KG1 (cell line): ENCODE measurements at places on chromosomes 4 and X.

- DNase-seq, result no peak
Measured at GRCh38 chr4:110134269-110134869, 64.0 kb downstream of the ELOVL6 start.

GRCh38 chr4:3497523-3498389 lies 34.5 kb downstream of the LRPAP1 start:
- DNase-seq, result no peak

- DNase-seq, result no peak
Measured at GRCh38 chr4:75158451-75158850, 225.5 kb downstream of the PARM1 start.

GRCh38 chr4:186940476-186940875 lies 216.8 kb upstream of the FAT1 start:
- DNase-seq, result no peak

DNA sequence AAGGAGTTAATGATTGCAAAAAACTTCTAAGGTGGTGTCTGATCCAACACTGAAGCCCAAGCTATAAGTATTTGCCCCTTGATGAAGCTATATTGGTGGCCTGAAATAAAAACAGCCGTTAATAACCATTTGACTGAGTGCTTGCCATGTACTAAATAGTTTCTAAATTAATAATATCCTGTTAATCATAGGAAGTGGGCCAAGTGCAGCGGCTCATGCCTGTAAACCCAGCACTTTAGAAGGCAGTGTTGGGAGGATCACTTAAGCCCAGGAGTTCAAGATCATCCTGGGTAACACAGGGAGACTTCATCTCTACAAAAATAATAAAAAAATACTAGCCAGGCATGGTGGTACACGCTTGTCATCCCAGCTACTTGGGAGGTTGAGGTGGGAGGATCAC lies 8.3 kb downstream of the NDP start:
- DNase-seq, result no peak

- no peak for DNase-seq
Measured at GRCh38 chr4:1051472-1051871, 40.0 kb downstream of the FGFRL1 start.

GRCh38 chr4:159489646-159490045 lies 386.8 kb downstream of the RAPGEF2 start:
- DNase-seq, result no peak

DNA sequence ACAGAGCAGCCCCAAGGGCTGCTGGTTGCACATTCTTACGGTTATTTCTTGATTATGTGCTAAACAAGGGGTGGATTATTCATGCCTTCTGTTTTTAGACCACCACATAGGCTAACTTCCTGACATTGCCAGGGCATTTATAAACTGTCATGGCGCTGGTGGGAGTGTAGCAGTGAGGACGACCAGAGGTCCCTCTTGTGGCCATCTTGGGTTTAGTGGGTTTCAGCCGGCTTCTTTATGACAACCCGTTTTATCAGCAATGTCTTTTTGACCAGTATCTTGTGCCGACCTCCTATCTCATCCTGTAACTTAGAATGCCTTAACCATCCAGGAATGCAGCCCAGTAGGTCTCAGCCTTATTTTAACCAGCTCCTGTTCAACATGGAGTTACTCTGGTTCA lies 212.4 kb upstream of the GRID2 start:
- DNase-seq, result no peak

DNA sequence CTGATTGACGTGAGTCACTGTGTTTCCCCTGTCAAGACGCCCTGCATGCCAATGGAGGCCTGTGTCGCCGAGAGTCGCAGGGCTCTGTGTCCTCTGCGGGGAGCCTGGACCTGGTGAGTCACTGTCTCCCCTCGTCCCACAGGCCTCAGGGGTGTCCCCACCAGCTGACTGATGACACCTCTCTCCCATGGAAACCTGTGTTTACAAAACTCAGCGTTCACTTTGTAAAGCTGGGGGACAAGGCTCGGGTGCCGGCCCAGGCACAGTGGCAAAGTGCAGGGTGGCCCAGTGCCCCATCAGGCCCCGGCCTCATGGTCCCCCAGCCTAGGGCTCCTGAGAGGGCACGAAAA lies 21.2 kb upstream of the HGFAC start:
- no peak for DNase-seq

DNA sequence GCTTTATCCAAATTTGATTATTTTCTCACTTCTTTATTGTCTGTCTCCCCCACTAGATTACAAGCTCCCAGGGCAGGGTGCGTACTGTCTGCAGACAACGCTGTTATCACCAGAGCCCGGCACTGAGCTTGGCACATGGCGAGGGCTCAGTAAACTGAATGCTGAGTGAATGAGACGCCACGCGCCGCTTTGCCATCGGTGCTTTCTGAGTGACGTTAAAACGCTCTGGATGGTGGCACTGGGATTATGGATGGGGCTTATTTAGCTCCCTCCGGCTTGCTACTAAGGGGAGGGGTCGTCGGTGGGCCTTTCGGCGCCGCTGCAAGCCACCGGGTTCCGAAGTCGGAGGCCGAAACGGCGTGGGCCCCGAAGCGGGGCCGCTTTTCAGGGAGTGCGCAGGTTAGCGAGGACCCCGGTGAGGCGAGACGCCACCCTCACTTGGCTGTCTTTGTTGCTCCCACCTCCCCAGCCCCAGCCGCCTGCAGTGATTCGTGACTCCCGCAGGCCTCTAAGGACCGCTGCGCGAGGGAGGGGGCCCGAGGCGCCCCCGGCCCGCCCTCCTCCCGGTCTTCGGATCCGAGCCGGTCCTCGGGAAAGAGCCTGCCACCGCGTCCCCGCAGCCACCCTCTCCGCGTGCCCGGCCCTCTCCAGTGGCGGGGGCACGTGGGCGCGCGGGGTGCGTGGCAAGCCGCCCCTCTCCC lies 569 bp upstream of the FHL1 start:
- no peak for DNase-seq

GRCh38 chr4:123444290-123444731 lies 47.7 kb downstream of the SPRY1 start:
- DNase-seq, result peak; percentile 61

- no peak for DNase-seq
Measured at GRCh38 chrX:54357414-54358377, at the start of gene WNK3. Gene WNK3, minus strand, starts transcription at chrX:54358046.
